ENCODE measurements at places on chromosomes 4 and X. TPM values are rescaled to one million over a fixed set of nuclear protein-coding genes. Genes with fewer than 3 reads are reported as not detected.
A peak's percentile ranks its signal among the peaks of the same experiment; 100 is the strongest.

NCBP2L gene
- total RNA-seq, result not detected

DNA sequence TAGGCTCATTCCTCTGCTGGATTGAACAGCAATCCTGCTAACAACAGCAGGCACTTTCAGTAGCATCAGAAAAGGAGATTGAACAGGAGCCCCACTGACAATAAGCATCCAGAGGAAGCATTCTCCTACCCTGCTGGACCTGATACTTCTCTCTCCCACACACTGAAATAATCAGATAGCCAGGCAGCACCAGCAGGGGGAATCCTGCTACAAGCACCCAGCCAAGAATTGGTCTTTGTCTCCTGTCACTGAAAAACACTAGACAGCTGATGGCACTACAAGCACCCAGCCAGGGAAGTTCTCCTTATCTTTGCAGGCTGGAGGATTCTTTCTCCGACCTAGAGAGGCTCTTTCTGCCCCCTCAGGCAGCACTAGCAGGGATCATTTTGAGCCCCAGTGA, 444.3 kb upstream of the GRIA3 start:
- no peaks in the 10 kb centered on the region for H3K36me3 ChIP-seq
- H3K27me3 ChIP-seq, result no peaks in the 10 kb centered on the region
- no peak overlapping the region for H3K27ac ChIP-seq
- no peak overlapping the region for H3K4me3 ChIP-seq
- no peaks in the 10 kb centered on the region for H3K4me1 ChIP-seq

DNA sequence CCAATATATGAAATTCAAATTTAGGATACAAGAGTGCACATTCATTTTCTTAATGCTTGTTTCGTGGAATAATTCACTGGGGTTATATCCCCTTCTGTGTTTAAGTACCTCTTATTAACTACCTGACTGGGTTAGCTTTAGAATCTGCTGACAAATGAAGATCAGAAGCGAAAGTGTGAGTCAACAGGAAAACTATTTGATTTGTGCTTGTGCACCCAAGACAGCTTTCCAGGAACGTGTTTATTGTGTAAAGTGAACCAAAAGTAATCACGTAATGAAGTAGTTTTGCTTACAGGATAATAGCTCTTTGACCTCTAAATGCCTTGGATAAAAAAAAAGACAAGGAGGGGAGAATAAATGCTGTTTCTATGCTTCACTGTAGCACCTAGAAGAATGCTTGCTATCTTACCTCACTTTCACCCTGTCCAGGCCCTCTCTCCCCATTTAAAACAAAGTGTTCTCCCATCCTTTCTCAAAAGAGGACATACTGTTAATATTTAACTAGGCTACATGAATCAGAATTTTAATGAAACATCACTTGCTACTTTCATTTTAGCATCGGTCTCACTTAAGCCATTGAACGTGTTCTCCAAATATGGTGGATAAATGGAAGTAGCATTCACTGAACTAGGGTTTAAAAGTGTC, 141.9 kb downstream of the THOC2 start:
- no peaks in the 10 kb centered on the region for H3K27me3 ChIP-seq
- no peak overlapping the region for H3K27ac ChIP-seq
- no peak for DNase-seq
- H3K36me3 ChIP-seq, result no peaks in the 10 kb centered on the region
- peak overlapping the region; percentile 20 for H3K4me3 ChIP-seq

DNA sequence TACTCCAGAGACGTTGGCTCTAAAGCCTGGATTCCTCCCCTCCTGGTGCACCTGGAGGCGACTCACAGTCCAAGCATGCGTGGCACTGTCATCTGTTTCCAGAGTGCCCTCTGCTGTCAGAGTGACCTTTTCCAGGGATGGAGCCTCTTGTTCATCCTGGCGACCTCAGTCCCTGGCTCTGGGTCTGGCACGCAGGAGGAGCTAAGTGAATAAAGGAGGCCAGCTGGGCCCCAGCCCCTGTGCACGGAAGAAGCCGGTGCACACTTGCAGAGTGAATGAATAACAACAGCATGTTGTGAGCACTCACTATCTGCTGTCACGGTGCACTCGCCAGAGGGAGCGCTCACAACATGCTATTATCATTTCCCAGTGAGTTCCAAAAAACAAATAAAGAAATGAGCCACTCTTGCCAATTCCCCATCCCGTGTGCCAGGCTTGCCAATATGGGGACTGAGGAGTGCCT, 27.8 kb upstream of the PSAPL1 start:
- H3K27me3 ChIP-seq, result peaks cover 5% of the 10 kb centered on the region
- H3K27ac ChIP-seq, result no peak overlapping the region
- no peak overlapping the region for H3K4me3 ChIP-seq
- H3K4me1 ChIP-seq, result no peaks in the 10 kb centered on the region

- no peak overlapping the region for H3K4me3 ChIP-seq
- H3K27ac ChIP-seq, result no peak overlapping the region
- no peak for DNase-seq
Observed at GRCh38 chr4:2694691-2695090, 61.4 kb downstream of the TNIP2 start.

DNA sequence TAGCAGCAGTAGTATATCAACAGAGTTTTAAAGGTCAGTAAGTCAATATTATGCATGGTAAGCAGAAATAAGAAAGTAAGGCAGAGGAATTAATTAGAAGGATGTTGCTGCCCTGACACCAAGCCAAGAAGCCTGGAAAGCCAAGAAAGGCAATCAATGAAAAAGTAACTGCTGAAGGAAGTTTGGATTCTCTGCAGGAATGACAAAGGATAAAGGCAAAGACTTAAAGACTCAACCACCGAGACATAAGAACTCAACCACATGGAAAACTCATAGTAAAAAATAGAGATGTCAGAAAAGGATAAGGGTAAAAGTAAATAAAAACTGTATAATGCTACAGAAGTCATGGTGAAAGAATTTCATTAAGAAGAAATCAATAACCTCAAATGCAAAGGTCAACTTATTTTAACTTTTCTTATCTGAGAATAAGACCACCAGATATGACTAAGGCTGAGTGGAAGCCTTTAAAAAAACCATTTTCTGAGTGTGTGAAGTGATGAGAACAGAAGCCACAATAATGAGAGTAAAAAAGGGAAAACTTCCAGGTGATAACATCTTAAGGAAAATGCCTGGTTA, 55.2 kb downstream of the NEK1 start:
- no peaks in the 10 kb centered on the region for H3K4me1 ChIP-seq
- H3K27me3 ChIP-seq, result no peaks in the 10 kb centered on the region
- peaks cover 45% of the 10 kb centered on the region for H3K36me3 ChIP-seq
- no peak for DNase-seq
- H3K27ac ChIP-seq, result no peak overlapping the region
- H3K4me3 ChIP-seq, result no peak overlapping the region

BEX1 gene
- total RNA-seq, result 0.45 TPM

GRCh38 chr4:242121-242848, 63.0 kb downstream of the ZNF732 start:
- H3K4me1 ChIP-seq, result peaks cover 7% of the 10 kb centered on the region
- H3K27me3 ChIP-seq, result no peaks in the 10 kb centered on the region
- H3K4me3 ChIP-seq, result peak overlapping the region; percentile 84
- H3K27ac ChIP-seq, result peak overlapping the region; percentile 82
- DNase-seq, result peak; percentile 81
- no peaks in the 10 kb centered on the region for H3K36me3 ChIP-seq

DNA sequence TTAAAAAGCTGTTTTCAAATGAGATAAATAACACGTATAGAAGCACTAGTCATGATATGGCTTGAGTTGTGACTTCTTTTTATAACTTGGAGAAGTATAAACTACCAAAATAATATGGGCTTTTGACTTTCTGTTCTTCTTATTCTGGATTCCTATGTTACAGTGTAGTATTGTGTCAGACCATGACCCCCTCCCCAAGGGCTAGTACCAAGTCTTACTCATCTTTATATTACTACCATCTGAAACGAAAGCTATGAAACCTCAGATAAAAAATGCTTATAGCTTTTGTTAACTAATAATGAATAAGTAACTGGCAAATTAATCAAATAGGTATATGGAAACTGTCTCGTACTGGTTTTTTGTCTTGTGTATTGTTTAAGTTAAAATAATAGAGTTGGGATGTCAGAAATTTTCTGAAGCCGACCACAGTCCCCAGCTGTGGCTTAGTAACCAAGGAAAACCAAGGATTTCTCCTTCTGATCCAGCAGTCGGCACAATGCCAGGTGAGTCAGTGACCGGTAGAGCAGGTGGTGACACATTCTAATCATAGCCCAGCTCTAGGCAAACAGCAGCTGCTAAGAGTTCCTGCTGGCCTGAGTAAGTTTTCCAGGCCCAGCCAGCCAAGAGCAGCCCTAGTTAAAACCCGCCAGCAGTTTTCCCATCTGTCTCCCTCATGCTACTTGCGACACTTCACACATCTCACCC, 163.3 kb upstream of the PRDX4 start:
- no peaks in the 10 kb centered on the region for H3K27me3 ChIP-seq
- H3K36me3 ChIP-seq, result no peaks in the 10 kb centered on the region
- H3K27ac ChIP-seq, result no peak overlapping the region
- no peak overlapping the region for H3K4me3 ChIP-seq
- DNase-seq, result no peak
- H3K4me1 ChIP-seq, result no peaks in the 10 kb centered on the region

- no peak for DNase-seq
- no peak overlapping the region for H3K4me3 ChIP-seq
- H3K27me3 ChIP-seq, result no peaks in the 10 kb centered on the region
- H3K27ac ChIP-seq, result no peak overlapping the region
- no peaks in the 10 kb centered on the region for H3K36me3 ChIP-seq
- H3K4me1 ChIP-seq, result peaks cover 7% of the 10 kb centered on the region
Observed at GRCh38 chr4:108240366-108240765, 71.6 kb upstream of the LEF1 start.

GRCh38 chrX:40349251-40349650, 231.5 kb upstream of the ATP6AP2 start:
- no peaks in the 10 kb centered on the region for H3K4me1 ChIP-seq
- H3K4me3 ChIP-seq, result no peak overlapping the region
- H3K27ac ChIP-seq, result no peak overlapping the region
- no peak for DNase-seq
- H3K36me3 ChIP-seq, result no peaks in the 10 kb centered on the region
- H3K27me3 ChIP-seq, result peaks cover 2% of the 10 kb centered on the region

SEL1L3 gene
- total RNA-seq, result 67.1 TPM

AMBN gene
- not detected for total RNA-seq

DNA sequence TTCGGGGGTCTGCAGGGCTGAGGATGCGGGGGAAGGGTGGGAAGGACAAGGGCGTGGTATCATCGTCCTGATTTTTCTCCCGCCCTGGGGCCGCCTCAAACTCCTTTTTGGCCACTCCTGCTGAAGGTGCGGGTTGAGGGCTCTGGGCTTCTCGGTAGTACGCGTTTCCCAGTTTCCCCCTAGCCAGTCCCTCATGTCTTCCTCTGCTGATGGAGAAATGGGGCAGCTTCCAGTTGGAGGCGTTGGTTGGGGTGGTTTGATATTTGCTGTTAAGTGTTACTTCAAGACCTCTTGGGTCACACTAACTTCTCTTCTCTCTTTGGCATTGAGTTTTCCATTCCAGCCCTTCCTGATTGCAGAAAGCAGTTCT, 482 bp downstream of the GSTCD start:
- H3K36me3 ChIP-seq, result peaks cover 5% of the 10 kb centered on the region
- peak overlapping the region; percentile 98 for H3K4me3 ChIP-seq
- H3K4me1 ChIP-seq, result peaks cover 27% of the 10 kb centered on the region
- H3K27ac ChIP-seq, result peak overlapping the region; percentile 26
- no peaks in the 10 kb centered on the region for H3K27me3 ChIP-seq

CCNB3 gene
- total RNA-seq, result 0.90 TPM

GRCh38 chrX:44906041-44906440, 33.1 kb downstream of the KDM6A start:
- no peak overlapping the region for H3K4me3 ChIP-seq
- H3K27me3 ChIP-seq, result no peaks in the 10 kb centered on the region
- peaks cover 2% of the 10 kb centered on the region for H3K36me3 ChIP-seq
- no peak for DNase-seq
- H3K27ac ChIP-seq, result no peak overlapping the region

APOO gene
- 32.8 TPM for total RNA-seq
